ENCODE measurements at places on chromosomes 11 and 22.

- no peak for DNase-seq
These were observed 4.6 kb downstream of the MRPL49 start for GRCh38 chr11:65126624-65127274.

DNA sequence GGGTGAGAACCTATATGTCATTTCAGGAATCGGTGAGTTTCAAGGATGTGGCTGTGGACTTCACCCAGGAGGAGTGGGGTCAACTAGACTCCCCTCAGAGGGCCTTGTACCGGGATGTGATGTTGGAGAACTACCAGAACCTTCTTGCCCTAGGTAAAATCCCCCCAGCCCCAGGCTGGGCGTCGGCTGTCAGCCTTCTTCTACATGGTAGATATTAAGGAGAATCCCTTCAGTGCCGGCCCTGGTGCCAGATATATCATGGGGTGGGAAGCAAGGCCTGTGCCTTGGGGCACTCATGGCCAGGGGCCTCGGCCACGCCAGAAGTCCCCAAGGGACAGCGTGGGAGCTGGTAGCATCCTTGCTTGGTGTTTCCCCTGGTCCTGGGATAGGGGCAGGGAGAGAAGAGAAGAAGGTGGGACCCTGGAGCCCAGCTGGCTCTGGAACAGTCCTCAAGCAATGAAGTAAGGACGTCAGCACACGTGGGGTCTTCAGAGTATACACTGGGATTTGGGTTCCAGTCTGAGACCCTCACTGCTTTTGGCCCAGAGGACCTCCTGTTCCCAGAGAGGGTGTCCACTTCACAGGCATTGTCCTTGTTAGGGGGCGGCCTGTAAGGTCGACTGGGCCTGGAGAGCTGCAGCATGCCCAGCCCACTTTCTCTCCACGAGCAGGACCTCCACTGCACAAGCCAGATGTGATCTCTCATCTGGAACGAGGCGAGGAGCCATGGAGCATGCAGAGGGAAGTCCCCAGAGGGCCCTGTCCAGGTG lies 6.8 kb downstream of the ZNF74 start:
- no peak for DNase-seq

GRCh38 chr11:82494988-82495432 lies 238.7 kb downstream of the FAM181B start:
- no peak for DNase-seq

GRCh38 chr22:27684901-27685300 lies 116.7 kb downstream of the MN1 start:
- no peak for DNase-seq

GRCh38 chr22:38700270-38700788 lies 414 bp downstream of the JOSD1 start:
- DNase-seq: peak; percentile 74
